ENCODE measurements at places on chromosomes 2 and 18.

DNA sequence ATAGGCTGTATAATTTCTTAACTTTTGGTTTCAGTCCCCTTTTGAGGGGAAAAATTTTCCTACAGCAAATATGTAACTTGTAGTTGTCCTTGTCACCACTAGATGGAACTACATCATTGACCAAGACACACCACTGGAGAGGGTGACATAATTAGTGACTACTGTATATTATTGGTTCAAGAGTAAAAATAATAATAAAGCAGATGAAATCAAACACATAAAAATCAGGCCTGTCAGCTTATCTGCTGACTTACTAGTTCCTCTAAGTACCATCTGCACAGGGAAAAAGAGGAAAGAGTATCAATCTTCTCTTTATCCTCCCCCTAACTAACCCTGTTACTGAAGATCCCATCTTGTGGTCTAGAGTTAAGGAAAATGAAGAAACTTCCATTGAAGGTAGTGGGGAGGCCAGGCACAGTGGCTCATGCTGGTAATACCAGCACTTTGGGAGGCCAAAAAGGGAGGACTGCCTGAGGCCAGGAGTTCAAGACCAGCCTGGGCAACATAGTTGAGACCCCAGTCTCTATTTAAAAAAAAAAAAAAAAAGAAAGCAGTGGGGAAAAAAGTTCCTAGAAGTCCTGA lies 29.6 kb upstream of the ENOSF1 start:
- DNase-seq, result no peak

- DNase-seq, result no peak
Measured at GRCh38 chr2:147628971-147629421, 215.8 kb upstream of the ACVR2A start.

DNA sequence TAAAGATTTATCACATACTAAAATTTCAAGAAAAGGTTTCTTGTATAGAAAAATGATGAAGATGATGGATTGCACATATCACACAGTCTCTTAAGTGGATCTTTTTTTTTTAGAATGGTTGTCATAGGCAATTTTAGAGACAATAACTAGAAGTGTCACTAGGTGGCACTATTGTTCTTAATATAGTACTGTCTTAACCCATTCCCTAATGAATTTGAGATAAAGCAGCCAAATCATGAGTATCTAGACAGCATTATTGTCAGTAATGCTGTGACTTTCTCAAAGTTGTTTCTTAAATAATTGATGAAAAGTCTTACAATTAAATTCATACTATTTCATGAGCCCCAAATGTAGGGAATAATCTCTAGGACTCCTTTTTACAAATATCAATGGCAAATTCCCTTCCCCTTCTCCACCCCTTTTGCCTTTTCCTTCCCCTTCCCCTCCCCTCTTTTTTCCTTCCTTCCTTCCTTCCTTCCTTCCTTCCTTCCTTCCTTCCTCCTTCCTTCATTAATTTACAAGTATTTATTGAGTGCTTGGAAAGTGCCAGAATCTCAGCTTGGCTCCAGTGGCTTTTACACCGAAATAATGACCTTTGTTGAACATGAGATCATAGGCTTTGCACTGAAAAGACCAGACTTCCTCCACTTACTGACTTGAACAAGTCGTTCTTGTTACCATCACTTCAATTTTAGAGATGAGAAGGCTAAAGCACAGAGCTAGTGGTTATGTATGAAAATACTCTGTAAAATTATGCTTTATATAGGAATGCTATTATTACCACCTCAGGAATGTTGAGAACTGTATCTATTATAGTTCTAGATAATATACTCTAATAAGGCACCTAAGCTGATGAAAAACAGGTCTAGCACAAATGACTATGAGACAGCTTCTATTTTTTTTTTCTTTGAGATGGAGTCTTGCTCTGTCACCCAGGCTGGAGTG lies 19.8 kb downstream of the MYL12B start:
- DNase-seq, result no peak

GRCh38 chr18:64175432-64175831 lies 26.5 kb upstream of the LINC00305 start:
- DNase-seq, result no peak

DNA sequence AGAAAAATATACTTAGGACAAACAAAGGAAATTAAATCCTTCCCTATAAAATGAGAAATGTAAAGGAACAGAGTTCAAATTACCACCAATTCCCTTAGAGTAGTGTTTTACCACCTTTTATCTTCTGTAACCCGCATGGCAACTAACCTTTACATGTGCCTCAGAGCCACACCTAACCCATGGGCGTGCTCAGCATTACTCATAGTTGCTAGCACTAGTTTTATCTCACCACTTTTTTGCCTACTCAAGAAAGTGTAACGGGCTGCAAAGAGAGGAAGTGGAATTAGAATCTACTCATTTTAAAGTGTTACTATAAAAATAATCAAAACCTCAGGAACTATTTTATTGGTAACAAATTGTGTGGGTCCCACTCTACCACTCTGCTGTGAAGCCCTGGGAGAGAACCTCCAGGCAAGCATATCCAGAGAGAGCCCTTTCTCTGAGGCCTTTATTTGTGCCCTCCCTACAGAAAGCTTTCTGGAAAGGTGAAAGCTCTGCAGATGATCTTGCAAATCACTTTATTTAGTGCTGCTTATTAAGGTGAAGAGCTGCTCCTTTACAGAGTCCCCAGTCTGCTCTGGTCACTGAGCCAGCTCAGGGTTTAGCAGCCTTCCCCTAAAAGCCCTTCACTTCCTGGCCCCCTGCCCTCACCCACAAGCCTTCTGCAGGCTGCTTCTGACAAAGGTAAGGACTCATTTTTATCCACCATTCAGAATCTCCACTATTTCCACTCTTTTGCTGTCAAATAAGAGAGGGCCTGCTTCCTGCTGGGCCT lies 98.8 kb downstream of the TRABD2A start:
- DNase-seq, result no peak

DNA sequence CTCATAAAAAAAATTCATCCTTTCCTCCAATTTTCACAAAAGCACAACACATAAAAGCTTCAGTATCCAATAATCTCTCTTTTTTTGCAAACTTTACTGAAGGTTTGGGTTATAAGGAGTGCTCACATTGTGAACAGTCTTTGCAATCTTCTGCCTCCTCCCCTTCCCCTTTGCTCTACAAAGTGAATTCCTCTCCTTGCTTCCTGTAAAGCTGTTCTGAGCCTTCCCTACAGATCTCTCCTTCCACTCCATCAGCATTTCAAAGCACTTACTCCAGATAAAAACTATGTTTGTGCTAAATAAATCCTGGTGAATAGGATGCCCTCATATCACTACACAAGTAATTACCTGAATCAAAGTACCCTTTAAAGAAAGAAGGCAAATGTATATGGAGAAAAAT lies 4.6 kb upstream of the PDK1 start:
- peak; percentile 20 for DNase-seq

- DNase-seq, result no peak
Measured at GRCh38 chr18:76824145-76824676, 1.9 kb downstream of the ZNF236 start.

DNA sequence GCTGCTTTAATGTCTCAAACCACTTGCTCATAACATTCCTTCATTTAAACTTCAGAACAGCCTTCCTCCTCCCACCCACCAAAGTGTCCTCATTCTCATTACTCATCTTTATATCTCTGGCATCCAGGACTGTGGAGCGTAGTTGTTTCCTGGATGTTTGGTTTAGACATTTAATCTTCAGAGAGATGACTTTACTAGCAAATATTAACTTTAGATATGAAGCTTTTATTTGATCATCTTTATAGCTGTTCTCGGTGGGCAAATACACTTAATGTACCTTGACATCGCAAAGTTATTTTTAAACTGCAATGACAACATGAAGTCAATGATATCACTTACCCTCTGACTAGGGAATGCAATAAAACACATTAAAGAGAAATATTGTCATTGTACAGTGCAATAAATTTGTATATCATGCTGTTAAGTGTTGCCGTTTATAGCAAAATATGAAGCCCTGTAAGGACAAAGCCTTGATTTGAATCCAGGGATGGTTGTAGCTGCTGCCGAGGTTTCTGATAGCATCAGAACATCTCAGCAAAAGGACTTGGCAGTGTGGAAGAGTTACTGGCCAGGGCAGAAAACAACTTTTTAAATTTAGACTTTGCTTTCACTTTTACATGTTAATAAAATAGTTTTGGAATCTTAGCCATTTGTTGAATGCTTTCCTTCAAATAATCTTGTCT lies 4.6 kb upstream of the LAMA3 start:
- DNase-seq, result no peak

GRCh38 chr18:11261486-11261885 lies 112.1 kb upstream of the PIEZO2 start:
- no peak for DNase-seq

- no peak for DNase-seq
Measured at GRCh38 chr18:9217743-9218451, 81.3 kb downstream of the ANKRD12 start.

DNA sequence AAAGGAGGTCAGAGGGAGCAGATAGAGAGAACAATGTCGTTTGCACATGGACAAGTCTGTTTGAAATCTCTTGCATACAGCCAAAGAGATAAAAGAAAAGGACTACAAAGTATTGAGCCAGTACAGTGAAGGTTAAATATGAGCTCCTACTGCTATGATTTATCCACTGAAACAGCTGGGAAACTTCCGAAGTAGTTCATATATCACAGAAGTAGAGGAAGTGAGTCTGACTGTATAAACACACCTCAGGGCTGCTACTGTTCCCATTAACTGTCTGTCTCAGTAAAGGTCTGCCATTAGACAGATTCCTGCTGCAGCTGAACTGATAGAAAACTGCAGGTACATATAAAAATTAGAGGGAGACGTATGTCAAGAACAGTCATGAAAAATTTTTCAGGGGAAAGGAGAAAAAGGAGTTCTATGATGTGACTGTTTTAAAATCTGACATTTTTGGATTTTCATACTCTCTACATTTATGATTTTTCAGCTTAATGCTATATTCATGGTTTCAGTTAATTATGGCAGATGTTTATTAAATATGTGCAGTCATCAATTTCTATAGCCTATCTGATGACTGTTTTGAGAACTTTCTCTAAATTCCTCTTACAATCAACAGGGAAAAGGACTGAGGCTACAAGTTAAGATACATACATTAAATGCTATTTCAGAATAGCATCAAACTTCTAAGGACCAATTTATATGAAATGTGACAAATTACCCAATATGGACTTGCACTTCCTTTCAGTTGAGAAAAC lies 364.7 kb downstream of the ERBB4 start:
- DNase-seq, result no peak

GRCh38 chr2:226184940-226185615 lies 614.5 kb downstream of the IRS1 start:
- no peak for DNase-seq

- DNase-seq, result no peak
Measured at GRCh38 chr2:105334211-105334610, 3.1 kb upstream of the C2orf49 start.

DNA sequence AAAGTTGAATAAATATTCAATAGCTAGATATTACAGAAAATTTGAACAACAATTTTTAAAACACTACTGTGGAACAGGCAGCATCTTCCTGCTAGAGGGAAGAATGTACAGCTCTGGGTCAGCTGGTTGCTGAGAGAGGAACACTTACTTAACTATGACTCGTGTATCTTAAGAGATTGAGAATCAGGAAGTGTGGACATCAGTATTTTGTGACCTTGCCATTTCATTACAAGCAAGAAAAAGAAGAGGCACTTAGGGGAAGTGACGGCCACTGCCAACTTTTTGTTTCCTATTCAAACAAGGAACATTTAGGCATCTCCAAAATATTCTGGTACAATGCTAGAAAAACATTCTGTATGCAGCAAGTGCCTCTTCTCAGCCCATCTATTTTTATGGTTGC lies 45.9 kb downstream of the ITPRID2 start:
- DNase-seq, result peak; percentile 7

GRCh38 chr2:46872902-46873603 lies 42.6 kb downstream of the MCFD2 start:
- DNase-seq, result no peak

GRCh38 chr2:15222856-15223255 lies 338.3 kb downstream of the NBAS start:
- no peak for DNase-seq

DNA sequence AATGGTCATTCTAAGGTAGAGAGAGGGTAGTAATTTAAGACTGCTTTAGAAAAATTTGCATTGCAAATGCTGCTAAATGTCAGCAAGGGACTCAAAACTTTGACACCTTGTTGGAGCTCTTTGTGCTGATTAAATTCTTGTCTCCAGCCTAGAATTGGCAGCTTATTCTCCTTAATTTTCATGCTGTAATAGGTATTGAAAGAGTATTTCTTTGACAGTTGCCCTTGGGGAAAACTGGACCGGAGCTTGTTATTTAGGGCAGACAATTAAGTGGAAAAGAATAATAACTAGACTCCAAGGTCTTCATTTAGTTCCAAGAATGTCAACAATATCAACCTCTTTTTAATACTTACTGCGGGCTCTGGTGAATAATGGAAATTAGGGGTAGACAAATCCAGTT lies 264.0 kb downstream of the TPGS2 start:
- no peak for DNase-seq

DNA sequence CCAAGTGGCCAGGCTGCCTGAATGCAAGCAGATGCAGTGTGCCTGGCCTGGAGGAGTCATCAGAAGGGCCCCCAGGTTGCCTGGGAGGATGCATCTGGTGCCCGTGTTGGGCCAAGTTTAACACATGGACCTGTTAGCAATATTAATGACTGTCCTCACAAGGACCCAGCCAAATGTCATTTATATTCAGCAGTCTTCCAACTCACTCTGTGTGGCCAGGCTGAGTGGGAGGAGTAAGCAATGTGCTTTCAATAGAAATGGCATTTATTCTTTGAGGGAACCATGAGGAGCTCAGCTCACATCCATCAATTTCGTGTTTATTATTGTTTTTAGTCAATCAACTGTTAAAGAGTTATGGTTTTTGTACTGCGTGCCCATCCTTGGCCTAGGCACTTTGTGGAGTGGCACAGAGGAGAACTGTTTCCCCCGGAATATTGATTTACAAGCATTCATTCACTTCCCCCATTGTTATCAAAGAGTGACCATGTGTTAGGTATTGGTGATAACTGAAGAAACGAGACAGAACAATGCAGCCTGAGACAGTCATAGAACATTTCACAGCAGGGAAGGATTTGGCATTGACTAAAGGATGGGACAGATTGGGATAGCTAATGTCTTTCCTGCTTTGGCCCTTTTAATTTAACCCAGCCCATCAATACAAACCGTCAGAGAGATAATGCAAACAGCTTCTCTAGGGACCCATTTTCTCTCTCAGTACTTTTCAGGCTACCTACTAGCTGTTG lies 725.2 kb downstream of the TSN start:
- DNase-seq, result no peak

DNA sequence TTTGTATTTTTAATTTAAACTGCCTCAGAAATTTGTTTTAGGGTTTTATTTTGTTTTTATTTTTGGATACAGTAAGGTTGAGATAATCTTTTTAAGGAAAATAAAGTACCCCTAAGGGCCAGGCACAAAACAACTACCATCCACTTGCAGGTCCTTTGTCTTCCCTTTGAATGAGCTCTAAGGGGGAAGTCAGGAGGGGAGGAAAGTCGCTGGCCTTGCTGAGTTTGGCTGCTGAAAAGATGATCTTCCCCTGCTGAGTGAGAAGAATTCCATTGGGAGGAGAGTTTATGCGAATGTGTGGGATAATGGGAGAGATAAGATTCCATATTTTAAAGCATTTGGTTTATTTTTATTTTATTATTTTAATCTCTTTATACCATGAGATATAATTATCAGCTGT lies 100.7 kb downstream of the ARHGAP15 start:
- DNase-seq, result no peak

- DNase-seq, result no peak
Measured at GRCh38 chr2:84234103-84234502, 225.0 kb downstream of the SUCLG1 start.
